ENCODE measurements at places on chromosomes 1 and 21.

- DNase-seq = no peak
Observed at GRCh38 chr1:112397841-112398240, 1.8 kb downstream of the CTTNBP2NL start.

DNA sequence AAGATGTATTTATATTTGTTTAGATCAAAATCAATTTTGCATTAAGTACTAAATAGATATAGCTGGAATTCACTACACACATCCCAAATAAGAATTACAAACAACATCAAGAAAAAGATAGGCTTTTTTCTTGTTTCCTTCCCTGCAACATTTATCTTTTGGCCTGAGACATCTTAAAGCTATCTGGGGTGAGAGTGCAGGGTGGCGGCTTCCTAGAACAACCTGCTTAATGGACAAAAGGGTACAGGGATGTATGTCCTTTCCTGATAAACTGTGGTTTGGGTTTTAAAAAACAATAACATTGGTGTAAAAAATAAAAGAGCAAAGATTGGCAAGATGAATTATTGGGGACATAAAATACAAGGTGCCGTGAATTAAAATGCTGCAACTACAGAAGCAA lies 54.4 kb downstream of the EPRS1 start:
- DNase-seq = no peak

GRCh38 chr1:109635862-109636200 lies 16.2 kb downstream of the AMPD2 start:
- DNase-seq = no peak

DNA sequence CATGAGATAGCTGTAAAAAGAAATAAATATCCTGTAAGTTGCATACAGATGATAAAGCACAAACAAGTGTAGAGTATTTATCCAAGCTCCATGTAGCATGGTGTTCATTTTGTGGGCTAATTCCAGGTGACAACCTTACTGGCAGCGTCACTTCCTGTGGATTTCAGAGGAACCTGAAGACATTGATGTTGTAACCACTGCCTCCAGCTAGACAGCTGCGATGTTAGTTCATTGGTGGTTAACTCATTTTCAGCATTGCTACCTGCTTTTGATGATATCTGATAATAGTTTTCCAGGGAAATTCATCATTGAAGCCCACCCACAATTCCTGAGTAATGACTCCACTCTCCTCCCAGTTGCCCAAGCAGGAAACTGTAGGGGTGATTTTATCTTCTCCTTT lies 3.0 kb downstream of the HSD3B1 start:
- no peak for DNase-seq

- DNase-seq = no peak
Observed at GRCh38 chr1:167499106-167499505, 19.2 kb downstream of the CD247 start.

- no peak for DNase-seq
Observed at GRCh38 chr1:162456323-162456722, 41.3 kb upstream of the UHMK1 start.

All from NCI-H524 (cell line).